ENCODE measurements at places on chromosomes 5 and 9.

GRCh38 chr9:135530146-135530545, 8.9 kb downstream of the LCN1 start:
- DNase-seq = no peak

DNA sequence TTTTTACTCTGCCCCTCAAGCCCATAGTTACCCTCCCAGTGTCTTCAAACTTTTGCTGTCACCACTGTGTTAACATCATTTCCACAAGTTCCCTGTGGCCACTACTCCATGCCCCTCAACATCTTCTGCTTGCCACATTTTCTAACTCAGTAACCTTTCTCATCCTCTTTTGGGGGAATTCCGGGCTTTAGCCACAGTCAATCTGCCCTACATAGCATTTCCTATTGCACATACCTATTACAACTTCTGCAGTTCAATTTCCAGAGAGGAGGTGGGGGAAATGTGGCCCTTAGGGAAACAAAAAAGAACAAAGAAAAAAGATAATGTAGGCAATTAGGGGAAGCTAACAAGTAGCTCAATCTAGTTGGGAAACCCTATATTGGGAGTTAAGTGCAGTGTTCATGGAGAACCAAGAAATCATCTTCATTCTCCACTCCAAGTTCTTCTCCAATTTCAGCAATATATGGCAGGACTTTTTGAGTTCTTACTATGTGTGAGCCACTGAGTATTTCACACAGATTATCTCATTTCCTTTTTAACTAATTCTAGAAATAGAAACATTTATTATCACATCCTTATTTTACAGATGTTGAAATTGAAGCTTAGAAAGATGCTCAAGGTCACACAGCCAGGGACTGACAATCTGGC, 40.2 kb upstream of the LPAR1 start:
- DNase-seq = no peak

DNA sequence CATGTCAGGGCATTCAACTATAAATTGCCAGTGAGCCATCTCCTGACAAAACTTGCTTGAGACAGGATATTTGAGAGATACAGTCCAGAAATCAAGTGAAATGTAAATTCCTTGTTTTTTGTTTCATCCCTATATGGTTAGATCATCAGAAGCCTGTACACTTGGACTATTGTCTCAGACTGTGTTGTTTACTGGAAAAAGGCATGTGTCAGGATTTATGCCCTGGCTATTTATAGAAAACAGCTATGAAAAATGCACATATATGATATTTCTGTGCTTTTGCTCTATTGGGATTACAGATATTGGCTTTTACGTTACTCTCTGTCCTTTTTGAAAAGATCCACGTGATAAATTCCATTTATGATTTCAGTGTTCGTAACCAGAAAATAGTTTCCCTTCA, 44.2 kb downstream of the IL31RA start:
- no peak for DNase-seq

- DNase-seq = no peak
Observed at GRCh38 chr5:35120715-35121114, 73.0 kb upstream of the AGXT2 start.

GRCh38 chr9:104280178-104280560, 186.1 kb downstream of the SMC2 start:
- DNase-seq = no peak

DNA sequence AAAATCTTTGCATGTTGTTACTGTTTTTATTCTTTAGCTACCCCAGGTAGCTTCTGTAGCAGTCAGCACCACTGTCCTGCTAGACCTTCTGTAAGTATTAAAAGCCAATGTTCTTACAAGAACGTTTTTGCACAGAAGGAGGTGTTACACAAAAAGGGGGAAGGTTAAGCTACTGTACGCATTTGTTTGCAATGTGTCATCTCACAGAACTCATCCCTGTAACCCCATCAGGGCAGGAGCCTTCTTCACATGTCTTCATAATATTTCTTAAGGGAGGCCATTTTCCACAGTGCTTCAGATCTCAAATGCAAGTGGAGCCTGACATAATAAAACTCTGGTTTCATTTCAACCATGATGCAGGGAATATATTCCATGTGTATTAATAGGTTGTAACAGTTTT, 67.9 kb downstream of the OSMR start:
- no peak for DNase-seq

GRCh38 chr9:92097997-92098482, 17.2 kb downstream of the SPTLC1 start:
- peak; percentile 42 for DNase-seq

DNA sequence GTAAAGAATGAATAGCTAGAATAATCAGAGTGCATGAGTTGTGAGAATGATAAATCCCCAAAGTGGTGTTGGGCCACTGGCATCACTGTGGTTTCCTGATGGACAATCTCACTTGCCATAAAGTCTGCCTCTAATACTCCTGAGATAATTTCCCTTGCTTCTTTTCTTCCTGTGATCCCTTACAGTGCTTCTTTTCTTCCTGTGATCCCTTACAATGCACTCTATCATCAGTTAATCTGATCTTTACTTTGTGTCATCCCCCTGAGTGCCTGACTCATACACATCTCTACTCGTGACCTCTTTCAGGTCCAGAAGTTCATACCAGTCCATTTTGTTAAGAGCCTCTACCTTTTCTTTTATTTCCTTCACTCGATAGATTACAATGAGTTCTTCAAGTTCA, 418.3 kb downstream of the HCN1 start:
- DNase-seq = no peak

DNA sequence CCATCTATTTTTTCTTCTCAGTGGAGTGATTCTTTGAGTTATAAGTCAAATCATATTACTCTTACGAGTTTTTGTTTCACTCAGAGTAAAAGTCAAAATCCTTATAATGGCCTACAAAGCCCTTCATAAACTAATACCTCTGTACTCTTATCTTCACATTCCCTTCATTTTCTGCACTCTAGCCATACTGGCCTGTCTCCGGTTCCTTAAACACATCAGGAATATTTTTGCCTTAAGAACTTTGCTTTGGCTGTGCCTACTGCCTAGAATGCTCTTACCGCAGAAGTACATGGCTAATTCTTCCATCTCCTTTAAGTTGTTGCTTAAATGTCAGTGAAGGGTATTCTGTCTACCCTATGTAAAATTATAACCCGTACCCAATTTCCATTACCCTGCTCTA, 132.9 kb upstream of the GRHPR start:
- DNase-seq = no peak

- DNase-seq = no peak
Observed at GRCh38 chr9:118262191-118262590, 558.0 kb downstream of the TLR4 start.

DNA sequence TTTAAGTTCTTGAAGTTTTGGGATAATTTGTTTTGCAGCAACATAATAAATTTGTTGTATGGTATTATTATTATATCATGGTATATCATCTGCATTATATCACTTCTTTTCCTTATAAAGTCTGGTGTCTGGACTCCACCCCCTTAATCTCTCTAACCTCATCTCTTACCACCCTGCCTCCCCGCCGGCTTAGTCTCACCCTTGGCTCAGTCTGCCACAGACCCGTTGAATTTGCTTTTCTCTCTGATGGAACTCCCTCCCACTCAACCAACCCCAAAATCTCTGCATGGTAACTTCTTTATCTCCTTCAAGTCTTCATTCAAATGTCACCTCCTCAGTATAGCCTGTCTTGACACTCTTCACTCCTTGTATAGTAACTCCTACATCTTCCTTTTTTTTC, 29.6 kb upstream of the MATR3 start:
- no peak for DNase-seq

DNA sequence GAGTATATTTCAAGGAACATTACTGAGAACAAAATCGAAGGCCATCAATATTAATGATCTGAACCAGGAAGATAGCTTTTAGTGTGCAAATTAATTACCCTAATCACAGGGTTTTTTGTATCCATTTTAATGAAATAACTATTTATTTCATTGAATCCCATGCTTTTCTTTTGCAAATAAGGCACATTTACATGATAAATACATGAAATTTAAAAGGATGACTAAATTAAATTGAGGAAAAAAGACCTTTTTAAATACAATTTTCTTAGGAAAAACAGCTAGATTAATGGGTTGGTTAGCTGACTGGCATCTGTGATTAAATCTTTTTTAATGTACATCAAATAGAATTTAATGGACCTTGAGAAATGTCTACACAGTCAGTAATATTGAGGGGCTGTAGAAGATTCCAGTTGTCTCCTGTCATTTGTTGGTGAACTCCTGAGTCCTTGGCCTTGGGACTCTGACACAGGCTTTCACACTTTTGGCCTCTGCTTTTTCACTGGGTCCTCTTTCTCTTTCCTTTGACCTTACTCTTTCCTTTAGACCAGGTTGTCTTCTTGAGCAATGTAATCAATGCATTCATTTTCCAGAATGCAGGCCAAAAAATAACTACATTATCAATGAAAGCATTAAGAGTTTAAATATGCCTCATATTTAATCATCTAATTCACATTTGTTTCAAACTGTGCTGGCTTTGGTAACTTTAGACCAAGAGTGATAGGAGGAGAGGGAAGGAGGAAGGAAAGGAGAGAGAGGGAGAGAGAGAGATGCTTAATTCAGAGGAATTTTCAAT, 511.5 kb downstream of the ZNF608 start:
- no peak for DNase-seq

- DNase-seq = no peak
Observed at GRCh38 chr9:116468793-116469527, 218.1 kb upstream of the TRIM32 start.

DNA sequence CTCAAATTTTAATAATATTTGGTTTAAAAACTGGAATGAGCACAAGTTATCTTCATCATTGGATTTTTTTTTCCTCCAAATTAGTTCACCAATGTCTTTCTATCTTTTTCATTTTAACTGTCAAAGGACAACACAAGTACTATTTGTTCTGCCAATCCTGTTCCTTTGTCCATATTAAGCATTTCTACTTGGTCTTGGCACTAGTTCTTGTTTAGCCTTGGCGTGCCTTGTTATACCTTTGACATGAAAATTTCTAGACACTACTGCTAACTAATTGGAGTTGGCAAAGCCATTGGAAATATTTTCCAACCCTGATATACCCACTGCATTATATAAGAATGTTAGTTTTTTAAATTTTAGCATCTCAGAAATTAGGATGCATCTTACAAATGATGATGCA, 3.8 kb downstream of the SPINK6 start:
- DNase-seq = no peak

GRCh38 chr5:79301046-79301712, 65.2 kb downstream of the JMY start:
- DNase-seq = no peak

GRCh38 chr9:97806721-97807120, 46.3 kb upstream of the FOXE1 start:
- no peak for DNase-seq

DNA sequence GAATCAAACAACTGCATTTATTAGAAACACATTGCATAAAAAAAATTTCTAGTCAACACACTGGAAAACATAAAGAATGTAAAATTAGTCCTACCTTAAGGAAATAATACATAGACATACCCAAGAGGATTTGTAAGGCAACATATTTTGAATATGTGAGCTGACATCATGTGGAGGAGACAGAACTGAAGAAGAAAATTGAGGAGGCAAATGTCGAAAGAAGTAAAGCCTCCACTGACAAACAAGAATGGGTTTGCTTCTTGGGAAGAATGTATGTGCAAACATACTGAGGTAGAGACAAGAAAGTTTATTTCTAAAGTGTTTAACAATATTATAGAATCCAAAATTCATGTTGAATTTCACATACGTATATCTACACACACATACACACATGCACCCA, 363.0 kb upstream of the PDE4D start:
- DNase-seq = no peak
